Foreskin keratinocyte (primary cell): ENCODE measurements at places on chromosomes 2 and 18.

DNA sequence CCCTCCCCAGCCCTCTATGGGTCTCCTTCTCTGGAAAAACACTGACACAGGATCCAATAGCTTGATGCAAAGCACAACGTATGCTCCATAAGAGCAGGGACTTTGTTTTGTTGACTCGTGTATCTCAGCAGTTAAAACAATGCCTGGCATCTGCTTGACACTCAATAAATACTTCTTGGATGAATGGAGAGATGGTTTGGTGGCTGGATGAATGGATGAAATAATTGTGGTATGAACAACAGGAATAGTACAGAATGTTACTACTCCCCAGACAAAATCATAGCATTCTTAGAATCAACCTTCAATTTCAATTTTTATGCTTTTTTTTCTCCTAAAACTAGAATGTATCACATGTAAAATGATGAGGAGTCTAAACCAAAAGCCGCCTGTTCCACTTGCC lies 57.4 kb downstream of the KCNE4 start:
- no peak for DNase-seq

GRCh38 chr2:159853101-159853500 lies 55.1 kb upstream of the CD302 start:
- no peak for DNase-seq

- DNase-seq = no peak
Measured at GRCh38 chr18:59646228-59646962, 50.8 kb downstream of the CCBE1 start.

DNA sequence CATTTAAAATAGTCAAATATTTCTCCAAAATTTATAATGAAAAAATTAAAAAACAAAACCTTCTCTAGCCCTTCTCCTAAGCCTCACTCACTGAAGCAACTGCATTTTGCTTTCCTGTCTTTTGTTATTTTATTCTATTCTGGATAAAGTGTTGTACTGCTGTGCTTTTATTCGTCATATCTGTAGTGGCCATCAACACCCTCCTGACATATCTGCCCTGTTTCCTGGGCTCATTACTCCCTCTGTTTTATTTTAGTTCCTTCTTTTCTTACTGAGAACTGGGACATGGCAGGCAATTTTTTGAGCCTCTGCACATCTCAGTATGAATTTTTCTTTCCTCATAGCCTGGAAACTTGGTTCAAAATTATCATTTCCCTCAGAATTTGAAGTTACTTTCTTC lies 224.2 kb downstream of the GULP1 start:
- no peak for DNase-seq

DNA sequence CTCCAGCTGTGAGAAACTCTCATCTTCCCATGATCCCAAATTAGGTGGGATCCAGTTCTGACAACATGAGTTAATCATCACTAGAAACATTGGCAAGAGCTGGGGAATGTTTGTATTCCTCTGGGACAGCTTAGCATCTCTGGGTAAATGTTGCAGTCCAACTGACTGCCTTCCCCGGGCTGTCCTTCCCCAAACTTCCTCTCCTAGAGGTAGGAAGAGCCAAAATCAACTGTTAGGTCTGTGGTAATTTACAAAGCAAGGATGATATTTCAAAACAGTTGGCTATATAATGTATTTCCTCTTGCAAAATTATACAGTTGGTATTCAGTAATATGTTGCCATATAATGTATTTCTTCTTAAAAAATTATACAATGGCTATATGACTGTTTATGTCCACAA lies 148.5 kb downstream of the MGAT5 start:
- DNase-seq = no peak

- peak; percentile 91 for DNase-seq
Measured at GRCh38 chr18:59748628-59749360, 51.6 kb upstream of the CCBE1 start.

GRCh38 chr2:10312437-10312957 lies 9.8 kb downstream of the HPCAL1 start:
- no peak for DNase-seq

DNA sequence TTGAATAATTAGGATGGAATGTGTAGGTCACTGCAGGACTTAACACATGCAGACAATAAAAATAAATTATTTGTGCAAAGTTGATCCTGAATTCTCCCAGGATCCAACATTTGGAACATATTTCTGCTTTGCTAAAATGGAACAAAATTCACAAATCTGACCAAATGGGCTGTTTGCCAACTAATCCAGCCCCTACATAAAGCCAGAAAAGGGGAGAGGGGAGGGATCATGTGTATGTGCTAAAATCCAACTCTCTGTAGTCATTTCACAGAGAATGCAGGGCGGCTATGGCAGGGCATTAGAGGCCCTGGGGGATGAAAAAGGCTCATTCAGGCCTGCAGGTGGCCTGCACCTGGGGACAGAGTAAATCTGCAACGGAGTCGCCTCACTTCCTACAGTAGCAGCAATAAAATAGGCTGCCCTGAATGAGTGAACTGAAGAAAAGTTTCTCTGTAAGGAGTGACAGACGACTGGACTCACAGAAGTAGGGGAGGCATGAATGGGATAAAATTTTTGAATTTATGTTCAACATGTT lies 4.0 kb upstream of the ZFP36L2 start:
- no peak for DNase-seq

- no peak for DNase-seq
Measured at GRCh38 chr2:220775856-220776488, 796.1 kb downstream of the EPHA4 start.

DNA sequence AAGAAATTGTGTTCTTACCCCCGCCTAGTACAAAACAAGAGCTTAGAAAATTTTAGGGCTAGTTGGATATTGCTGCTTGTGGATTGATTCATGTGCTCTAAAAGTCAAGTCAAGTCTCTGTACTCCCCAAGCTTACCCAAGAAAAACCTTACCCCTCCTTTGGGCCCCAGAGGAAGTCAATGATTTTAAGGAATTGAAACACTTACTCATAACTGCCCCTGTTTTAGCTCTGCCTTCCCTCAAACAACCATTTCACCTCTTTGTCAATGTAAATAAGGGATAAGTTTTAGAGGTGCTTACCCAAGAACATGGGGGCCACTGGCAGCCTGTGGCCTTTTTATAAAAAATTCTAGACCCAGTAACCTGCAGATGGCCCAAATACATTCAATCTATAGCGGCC lies 136.6 kb upstream of the RMP24 start:
- DNase-seq = no peak

DNA sequence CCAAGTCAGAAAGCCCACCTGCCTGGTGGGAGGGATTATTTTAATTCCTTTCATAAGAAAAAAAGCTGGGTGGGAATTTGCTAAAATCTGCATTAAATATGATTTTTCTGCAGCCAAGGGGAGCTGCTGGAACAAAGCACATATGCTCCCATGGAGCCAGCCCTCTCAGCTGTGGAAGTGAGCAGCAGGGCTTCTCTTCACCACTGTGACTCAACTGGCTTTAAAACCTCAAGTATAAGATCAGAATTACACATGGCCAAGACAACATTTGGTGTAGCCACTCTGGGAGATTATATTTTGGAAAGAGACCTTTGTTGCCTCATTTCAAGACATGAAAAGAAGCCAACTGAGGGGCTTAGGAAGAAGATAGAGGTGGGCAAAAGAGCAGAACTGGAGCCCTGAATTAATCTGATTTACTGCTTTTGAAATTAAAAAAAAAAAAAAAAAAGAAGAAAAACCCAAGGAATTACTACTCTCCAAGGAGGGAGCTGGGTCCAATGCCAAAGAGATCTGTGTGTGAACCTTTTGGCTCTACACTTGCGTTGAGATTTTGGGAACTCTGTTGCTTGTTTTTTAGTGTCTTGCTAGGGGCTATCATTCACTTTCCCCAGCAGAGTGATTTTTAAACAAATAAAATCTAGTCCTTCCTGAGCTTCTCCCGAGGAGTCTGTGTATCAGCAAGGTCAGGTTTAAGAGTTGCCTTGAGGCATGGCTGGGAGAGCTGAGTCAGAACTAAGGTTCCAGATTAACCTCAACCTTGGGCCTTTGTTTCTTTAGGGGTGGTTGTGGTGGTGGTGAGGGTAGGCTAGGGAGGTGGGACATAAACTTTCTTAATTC lies 6.0 kb downstream of the LHCGR start:
- DNase-seq = no peak

DNA sequence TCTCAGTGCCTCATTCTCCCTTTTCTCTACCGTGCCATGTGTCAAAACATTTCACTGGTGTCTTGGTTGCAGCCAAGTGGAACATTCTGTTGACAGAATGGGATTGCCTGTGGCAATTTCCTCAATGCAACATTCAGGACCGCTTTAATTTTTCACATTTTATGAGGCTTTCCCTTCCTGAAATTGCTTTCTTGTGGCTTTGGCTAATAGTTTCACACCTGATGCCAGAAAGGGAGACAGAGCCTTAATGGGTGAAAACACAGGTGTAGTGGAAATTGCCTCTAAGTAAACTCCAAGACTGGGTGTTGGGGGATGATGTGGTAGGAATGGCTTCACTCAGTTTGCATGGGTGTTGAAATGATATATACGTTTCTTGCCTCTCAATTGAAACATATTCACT lies 278.3 kb downstream of the TSN start:
- DNase-seq = no peak

GRCh38 chr2:149463328-149464002 lies 124.1 kb downstream of the MMADHC start:
- no peak for DNase-seq

- DNase-seq = no peak
Measured at GRCh38 chr2:163779970-163780597, 44.3 kb upstream of the FIGN start.

DNA sequence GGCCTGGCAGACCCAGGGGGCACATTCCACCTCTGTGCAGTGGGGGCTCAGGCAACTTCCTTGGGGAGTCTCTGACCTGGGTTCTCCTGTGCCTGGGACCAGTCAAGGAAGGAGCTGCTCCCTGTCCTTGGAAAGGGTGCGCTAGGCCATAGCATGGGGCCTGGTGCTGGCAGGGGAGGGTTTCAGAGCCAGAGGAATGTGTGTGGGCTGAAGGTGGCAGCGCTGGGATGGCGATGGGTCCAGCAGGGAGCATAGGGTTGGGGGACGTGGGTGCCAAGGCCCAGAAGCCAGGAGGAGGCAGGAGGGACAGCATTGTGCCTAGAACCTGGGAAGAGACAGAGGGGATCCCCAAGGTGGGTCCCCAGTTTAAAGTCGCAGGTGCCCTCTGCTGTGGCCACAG lies 66.3 kb upstream of the TUBA3E start:
- DNase-seq = no peak

DNA sequence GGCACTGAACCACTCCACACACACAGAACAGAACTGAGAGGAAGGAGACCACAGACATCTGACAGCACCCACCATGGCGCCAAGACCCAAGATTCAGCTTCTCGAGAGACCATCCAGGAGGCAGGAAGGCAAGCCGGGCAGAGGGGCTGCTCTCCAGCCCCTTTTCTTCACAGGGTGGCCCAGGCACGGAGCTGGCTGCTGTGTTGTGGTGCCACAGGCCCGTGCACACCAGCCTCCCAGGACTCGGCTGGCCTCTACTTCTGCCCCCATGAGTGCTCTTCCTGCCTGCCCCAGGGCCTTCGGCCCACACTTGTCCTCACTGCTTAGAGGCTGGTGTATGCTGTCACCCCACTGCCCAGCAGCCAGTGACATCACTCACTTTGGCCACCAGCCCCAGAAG lies 547.6 kb upstream of the RAB6C start:
- DNase-seq = no peak

- peak; percentile 37 for DNase-seq
Measured at GRCh38 chr2:209471037-209471436, 47.2 kb downstream of the MAP2 start.

GRCh38 chr2:85804583-85804982 lies 50.8 kb downstream of the ATOH8 start:
- no peak for DNase-seq

DNA sequence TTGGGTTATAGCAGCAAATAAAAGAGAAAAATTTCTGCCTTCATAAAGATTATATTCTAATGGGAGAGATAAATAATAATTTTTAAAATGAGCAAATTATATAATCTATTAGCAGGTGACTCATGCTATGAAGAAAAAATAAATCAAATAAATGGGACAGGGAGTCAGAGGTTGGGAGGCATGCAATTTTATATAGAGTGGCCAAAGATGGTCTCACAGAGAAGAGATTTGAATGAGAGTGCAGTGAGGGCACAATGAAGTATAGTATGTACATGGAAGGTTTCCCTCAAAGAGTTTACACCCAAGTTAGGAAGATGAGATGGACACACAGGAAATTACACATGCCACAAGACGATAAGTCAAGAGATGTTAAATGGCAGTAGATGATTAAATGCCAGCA lies 369.4 kb downstream of the TXNL1 start:
- DNase-seq = no peak

DNA sequence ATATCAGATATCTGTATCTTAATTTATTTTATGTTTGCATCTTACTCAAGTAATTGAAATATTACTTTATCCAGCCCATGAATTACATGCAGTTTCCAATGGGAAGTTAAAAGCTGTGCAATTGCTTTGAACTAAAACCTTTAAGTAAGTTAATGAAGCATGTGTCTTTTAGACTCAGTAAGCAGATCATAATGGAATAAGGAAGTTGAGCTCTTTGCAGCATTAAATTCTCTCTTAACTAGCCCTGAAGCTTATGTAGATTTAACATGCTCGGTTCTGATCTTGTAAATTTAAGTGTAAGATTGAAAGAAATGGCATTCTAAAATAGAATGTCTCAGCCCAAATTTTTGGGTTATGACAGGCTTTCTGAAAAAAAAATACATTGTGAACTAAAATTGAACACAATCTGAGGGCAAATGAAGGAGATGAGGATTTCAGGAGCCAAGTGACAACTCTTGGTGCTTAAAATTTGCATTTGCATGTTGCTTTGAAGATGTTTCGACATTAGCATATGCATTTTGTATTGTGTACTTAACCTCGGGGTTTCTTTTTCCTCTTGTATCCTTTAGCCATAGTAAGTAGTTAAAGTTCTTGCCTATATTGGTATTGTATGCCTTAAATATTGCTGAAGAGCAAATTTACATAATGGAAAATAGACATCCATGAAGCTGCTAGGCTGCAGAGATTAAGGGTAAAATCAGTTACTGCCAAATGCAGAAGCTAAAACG lies 297.8 kb upstream of the KCNJ3 start:
- no peak for DNase-seq

DNA sequence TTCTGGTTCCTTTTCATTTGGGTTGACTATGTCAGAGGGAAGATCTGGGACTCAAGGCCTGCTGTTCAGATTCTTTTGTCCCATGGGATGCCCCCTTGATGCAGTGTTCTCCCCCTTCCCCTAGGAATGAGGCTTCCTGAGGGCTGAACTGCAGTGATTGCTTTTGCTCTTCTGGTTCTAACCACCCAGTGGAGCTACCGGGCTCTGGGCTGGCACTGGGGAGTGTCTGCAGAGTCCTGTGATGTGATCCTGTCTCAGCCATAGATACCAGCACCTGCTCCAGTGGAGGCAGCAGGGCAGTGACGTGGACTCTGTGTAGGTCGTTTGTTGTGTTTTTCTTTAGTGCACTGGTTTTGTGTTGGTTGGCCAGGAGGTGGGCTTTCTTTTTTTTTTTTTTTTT lies 32.1 kb upstream of the RHOB start:
- DNase-seq = no peak

- DNase-seq = no peak
Measured at GRCh38 chr2:28642796-28643195, 108.8 kb upstream of the PPP1CB start.
